Left forelimb (tissue), 1 donor: ENCODE measurements at places on chromosomes 2 and 18.
A peak's percentile ranks its signal among the peaks of the same experiment; 100 is the strongest.

GRCh38 chr2:30706534-30707303 is 100.5 kb downstream of the CAPN13 start:
- no peak for DNase-seq

- DNase-seq, result no peak
Measured at GRCh38 chr2:49656853-49657252, 502.5 kb upstream of the FSHR start.

DNA sequence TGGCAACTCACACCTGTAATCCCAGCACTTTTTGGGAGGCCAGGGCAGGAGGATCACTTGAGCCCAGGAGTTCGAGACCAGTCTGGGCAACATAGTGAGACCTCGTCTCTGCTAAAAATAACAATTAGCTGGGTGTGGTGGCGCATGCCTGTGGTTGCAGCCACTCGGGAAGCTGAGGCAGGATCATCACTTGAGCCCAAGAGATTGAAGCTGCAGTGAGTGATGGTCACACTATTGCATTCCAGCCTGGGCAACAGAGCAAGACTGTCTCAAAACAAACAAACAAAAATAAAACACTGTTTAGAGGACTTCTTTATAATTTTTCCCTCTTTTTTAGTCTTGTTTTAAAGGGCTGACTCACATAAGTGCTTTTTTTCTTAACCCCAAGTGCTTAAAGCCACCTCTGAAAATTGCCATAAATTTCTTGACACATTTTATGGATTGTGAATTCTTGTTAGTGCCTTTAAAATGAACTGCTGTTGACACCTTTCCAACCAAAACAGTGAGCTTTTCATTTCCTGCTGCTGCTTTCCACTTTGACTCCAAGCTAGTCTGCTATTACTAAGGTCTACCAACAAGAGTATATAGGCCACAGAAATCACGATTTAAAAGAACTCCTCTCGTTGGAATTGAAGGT is 41.7 kb downstream of the CYP20A1 start:
- DNase-seq, result no peak

DNA sequence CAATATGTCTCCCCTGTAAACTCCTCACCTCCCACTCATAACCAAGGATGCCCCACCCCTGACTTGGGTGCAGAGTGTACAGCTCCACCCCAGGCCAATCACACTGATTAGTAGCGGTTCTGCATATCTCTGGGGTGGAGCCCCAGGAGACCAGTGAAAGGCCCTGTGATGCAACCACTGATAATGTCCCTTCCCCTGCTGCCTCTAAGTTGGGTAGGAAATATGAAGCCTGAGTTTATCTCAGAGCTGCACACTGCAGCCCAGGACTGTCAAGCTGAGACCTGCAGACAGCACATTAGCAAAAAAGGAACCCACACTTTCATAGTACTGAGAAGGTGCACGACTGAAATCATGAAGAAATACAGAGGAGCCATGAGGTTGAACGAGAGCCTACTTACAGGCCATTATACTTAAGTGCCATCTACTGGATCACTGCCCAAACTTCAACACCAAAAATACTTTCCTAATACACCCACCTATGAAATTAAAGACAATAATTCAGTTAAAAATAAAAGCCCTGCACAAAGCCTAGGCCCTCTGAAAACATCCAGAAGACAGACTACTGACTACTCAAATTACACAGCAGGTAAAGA is 455.4 kb upstream of the LRRTM4 start:
- no peak for DNase-seq

DNA sequence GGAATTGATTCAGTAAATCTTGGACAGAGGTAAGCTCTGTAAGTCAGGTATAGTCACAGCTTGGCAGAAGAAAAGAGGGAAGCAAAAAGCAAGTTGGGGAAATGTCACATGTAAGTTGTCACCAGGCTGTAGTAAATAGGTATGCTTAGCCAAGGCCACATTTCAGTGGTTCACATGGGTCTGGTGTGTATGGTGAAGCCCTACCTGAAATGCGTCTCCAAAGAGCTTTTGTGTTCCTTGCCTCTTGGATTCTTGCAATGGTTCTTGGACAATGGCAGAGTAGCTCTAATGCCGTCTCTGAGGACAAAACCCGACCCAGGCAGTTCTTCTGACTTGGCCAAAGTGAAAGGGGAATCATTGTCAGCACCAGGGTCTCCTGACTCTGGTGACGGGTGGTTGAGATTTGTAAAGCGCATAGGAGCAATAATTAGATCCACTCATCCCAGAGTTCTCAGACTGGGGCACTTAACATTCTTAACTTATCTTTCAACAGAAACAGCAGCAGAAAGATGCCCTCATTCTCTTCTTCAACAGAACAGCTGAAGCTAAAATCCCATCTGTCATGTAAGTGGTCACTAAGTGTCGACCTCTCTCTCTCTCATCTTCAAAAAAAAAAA is 34.4 kb upstream of the RPL37A start:
- no peak for DNase-seq

DNA sequence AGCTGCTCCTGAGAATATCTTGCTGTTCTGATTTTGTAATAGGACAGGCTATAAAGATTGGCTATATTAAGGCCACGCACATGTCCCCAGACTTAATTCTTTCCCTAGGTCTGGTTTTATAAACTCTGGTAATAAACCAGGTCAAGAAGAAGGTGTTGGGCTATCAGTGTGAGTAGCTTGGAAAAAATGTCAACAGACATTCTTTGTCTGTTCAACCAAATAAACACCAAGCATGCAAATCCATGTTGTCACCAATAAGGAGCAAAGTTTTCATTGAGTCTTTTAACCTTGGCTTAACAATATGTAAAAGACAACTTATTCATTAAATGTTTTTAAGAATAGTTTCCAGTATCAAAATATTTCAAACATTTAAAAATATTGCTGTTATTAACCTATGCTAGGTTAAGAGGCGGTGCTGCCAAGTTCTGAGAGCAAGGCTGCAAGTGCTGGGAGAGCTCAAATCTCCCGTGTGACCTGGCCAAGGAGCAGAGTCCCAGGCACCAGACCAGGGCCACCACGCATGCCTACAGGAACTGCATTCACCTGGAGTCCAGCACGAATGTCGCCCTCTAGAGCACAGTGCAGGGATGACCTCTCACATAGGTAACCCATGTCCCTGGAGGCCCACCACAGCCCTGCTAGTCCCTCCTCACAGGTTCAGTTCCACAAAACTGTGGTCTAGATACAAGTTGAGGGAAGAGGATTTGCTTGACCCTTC is 120.5 kb upstream of the POU3F3 start:
- no peak for DNase-seq

- no peak for DNase-seq
Measured at GRCh38 chr2:215918901-215919599, 94.3 kb downstream of the MREG start.

DNA sequence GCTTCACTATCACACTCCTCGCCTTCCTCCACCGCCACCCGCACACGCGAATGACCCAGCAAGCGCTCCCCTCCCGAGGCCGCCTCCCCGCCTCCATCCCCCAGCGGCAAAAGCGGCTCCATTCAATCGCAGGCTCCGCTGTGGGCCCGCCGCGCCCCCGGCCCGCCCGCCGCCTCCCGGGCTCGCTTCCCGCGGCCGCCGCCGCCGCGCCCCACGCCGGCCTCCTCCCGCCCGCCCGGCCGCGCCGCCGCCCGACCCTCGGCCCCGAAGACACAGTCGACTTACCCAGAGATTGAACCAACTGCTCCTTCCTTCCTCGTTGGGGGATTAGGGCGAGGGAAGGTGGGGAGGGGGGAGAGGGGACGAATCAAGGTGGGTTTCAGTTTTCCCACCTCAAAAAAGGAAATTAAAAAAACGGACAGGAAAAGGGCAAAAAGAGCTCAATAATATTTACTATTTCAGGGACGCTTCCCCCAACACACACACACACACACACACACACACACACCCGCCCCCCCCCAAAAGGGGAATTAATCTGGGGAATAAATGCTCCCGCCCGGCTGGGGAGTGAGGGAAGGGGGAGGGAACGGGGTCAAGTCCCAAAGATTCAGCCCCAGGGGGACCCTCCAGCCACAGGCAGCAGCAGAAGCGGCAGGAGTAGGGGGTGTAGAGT is 743 bp downstream of the XPO1 start:
- no peak for DNase-seq

GRCh38 chr2:54640834-54641540 is 82.5 kb upstream of the EML6 start:
- DNase-seq, result no peak

- peak; percentile 62 for DNase-seq
Measured at GRCh38 chr2:71613403-71613952, 160.1 kb downstream of the DYSF start.

- no peak for DNase-seq
Measured at GRCh38 chr2:109428281-109428680, 185.5 kb downstream of the SEPTIN10 start.

GRCh38 chr2:939936-940601 is 10.6 kb upstream of the SNTG2 start:
- DNase-seq, result peak; percentile 45

- no peak for DNase-seq
Measured at GRCh38 chr2:226659410-226659809, 140.2 kb downstream of the IRS1 start.

DNA sequence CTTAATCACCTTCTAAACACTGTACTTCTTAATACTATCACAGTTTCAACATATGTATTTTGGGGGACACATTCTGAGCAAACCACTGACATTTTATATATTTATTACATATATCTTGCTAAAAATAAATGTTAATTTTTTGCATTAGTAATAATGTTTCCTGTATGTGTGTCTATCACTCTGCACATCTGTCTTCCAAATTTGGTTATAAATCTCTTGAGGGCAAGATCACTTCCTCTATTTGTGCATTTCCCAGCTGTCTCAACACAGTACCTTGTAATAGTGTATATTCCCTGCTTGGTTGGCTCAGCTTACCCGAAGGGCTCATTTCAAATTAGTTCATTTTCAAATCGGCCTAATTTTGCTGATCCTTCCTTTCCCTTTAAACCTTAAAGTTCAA is 617.1 kb upstream of the GYPC start:
- no peak for DNase-seq

DNA sequence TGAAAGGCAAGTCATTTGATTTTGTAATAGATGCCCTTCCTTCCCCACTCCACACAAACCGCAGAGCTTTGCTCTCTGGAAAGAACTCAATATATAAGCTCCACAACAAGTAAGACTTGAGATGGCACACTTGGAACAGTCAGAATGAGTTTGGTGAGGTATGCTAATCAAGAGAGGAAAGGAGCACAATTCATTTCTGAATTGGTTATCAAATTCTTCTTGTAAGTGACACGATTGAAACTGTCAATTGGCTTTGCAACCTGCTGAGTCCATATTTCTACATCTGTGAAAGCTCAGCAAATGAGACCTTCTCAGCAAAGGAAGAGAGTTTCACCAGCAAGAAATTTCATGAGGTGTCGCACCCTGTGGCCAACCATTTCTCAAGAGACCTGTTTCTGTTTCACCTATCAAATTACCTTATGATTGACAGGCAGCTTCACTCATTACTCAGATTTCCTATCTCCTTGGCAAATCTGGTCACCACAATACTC is 19.1 kb downstream of the CTLA4 start:
- DNase-seq, result no peak

DNA sequence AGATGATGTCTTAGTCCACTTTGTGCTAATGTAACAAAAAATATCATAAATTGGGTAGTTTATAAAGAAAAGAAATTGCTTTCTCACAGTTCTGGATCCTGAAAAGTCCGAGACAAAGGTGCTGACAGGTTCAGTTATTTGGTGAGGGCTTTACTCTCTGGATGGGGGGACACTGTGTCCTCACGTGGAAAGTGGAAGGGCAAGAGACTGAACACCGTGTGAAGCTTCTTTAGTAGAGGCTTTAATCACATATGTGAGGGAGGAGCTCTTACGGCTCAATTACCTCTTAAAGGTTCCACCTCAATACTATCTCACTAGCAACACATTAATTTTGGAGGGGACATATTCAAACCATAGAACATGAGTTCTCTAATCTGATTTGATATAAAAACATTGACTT is 204.3 kb downstream of the FSIP2 start:
- no peak for DNase-seq

GRCh38 chr2:15584767-15585469 is 6.8 kb upstream of the DDX1 start:
- no peak for DNase-seq

DNA sequence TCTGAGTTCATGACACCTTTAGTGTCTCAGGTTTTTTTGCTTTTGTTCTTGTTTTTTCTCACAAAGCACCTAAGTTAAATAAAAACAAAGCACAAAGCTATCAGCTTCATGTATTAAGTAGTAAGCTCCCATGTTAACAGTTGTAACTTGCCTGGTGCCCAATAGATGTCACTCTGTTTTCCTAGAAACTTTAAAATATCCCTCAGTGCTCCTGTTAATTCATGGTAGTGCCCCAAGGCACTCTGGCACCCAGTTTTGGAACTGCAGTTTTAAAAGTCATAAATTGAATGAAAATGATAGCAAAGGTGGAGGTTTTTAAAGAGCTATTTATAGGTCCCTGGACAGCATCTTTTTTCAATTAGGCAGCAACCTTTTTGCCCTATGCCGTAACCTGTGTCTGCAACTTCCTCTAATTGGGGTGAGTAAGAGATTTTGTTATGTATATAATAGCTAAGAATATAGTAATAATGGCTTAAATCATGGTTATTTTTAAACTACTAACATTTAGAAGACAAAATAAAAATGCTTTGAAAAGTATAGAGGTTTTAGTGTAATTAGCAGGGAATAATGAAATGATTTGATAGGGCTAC is 555.0 kb upstream of the TMEFF2 start:
- no peak for DNase-seq

DNA sequence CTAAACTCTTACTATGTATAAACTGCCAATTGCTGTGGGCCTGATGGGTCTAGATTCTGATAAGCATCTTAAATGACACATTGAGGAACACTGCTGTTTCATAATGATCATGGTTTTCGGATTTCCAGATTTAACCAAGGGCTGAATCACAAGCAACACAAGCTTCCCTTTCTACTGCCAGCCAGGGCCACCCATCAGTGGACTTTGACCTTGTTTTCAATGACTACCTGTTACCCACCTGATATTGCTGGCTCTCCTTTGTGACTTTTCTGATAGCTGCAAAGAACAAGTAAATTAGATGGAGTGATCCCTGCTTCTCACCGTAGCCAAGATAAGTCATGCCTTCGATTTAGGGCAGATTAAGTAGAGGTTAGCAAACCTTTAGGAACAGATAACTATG is 259.0 kb downstream of the PAX3 start:
- no peak for DNase-seq

- no peak for DNase-seq
Measured at GRCh38 chr2:11254100-11254536, 90.3 kb downstream of the ROCK2 start.

DNA sequence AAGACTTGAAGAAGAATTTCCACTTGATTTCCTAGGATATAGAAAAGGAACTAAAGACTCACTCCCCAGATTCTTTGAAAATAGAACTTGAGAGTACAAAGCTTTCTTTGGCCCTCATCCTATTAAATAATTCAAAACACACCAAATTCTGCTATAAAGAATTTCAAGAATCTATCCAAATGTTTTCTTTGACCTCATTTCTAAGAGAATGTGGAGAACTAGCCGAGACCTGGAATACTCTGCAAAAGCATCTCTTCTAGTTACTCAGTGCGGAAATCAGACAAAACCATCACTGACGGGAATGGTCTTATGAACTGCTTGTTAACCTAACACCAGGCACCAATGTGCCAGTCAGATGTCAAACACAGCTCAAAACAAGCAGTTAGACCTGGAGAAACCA is 44.2 kb upstream of the ARL5A start:
- DNase-seq, result no peak
